ENCODE measurements at places on chromosomes 11 and 22.

DNA sequence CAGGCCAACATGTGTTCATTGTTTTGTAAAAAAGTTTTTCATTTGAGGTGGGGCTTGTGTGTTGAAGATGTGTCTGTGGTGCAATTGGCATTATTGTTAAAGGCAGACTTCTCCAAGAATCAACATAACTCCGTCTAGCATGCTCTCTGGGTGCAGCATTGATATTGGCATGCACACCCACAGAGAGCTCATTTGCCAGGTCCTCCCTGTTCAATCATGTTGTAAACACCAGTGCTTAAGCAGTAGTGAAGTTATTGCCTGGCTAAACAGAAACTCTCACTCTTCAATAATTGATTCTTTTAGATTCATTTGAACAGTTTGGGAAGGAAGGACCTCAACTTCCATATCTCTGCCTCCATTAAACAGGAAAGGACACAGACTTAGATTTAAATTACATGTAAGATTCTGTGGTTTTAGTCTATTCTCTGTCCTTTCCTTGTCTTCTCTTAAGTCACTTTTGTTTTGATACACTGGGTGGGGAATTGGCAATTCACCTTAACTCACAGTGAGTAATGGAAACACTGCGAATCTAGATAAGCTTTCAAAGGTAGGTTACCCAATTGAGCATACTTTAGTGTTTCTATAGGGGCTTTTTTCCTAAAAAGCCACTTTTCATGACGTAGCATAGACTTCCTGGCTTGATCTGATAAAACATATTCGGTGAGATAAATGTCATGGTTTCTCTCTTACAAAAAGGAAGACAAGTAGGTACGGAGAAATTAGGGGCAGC, 30.8 kb upstream of the EXPH5 start:
- no peak for DNase-seq

DNA sequence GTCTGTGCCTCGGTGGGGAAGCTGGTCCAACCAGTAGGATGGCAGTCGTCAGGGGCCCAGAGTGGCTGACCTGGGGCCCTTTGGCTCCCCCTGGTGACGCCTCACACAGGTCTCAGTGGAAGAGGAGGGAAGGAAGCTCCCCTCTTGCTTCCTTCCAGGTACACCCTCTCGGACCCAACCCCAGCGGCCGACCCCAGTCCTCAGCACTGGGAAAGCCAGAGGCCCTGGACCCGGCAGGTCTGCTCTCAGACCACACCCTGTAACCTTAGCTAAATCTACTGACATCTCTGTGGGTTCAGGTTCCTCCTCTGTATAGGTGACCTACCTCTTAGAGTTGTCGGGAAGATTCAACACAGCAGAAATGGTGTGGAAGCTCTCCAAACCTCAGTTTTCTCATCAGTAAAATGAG, 3.4 kb upstream of the SCUBE1 start:
- DNase-seq = peak; percentile 39

- DNase-seq = no peak
These were observed 82.2 kb downstream of the FAM83F start for GRCh38 chr22:40076702-40077645.

GRCh38 chr11:122673701-122674100, 18.2 kb downstream of the UBASH3B start:
- DNase-seq = no peak

- DNase-seq = no peak
These were observed 104.7 kb upstream of the E2F8 start for GRCh38 chr11:19345519-19345847.

Measured in activated CD8-positive, alpha-beta memory T cell treated with anti-CD3 and anti-CD28 coated beads for 4 hours (primary cell).